ENCODE measurements at places on chromosomes 16 and 17.

GRCh38 chr17:77725846-77726245 is 232.7 kb upstream of the TNRC6C start:
- no peak for DNase-seq

GRCh38 chr16:23362460-23363317 is 60.6 kb downstream of the SCNN1B start:
- no peak for DNase-seq

- peak; percentile 93 for DNase-seq
Measured at GRCh38 chr17:82287868-82288801, 14.6 kb upstream of the CSNK1D start.

- DNase-seq, result no peak
Measured at GRCh38 chr17:63975541-63976092, 2.9 kb upstream of the SCN4A start.

GRCh38 chr16:84144209-84144858 is 643 bp downstream of the HSDL1 start:
- peak; percentile 50 for DNase-seq

GRCh38 chr16:2284001-2284770 is 16.3 kb upstream of the RNPS1 start:
- no peak for DNase-seq

GRCh38 chr16:2043667-2044451 is 3.8 kb downstream of the NTHL1 start:
- no peak for DNase-seq

GRCh38 chr17:76272541-76273444 is 7.6 kb downstream of the UBALD2 start:
- no peak for DNase-seq

DNA sequence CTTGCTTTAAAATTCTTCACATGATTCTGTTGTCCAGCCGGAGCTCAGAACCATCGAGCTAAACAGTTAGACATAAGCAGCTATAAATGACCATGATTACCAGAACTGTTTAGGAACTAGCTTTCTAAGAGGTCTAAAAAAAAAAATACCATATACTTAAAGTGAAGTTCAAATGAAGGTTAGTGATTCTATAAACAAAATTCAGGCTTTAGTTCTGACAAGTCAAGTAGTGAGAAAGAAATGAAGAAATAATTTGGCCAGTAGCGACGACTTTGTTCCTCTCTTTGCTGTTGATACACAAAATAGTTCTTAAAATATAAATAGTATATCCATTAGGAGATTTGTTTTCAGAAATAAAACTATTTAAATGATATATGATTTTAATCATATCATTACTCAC is 27.7 kb downstream of the ABCA8 start:
- DNase-seq, result no peak

GRCh38 chr17:35745246-35745645 is 7.8 kb downstream of the GAS2L2 start:
- DNase-seq, result no peak

- no peak for DNase-seq
Measured at GRCh38 chr16:35187665-35188225, 1728.3 kb downstream of the TP53TG3F start.

DNA sequence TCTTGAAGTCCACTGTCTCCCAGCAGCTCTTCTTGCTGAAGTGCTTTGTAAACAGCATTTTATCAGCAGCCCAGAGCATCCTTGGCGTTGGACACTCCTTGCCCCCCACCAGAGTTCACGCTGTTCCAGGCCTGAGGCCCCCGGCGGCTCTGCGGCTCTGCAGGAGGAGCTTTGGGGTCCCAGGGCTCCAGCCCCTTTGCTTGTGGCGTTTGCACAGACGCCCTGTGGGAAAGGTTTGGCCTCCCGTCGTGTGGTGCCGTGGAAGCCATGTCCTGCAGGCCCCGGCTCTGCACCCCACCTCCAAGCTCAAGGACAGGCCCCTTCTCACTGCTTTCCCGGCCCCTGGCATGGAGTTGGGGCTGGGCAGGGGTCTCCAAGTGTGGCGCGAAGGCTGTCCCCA is 14.1 kb downstream of the METRNL start:
- DNase-seq, result no peak

DNA sequence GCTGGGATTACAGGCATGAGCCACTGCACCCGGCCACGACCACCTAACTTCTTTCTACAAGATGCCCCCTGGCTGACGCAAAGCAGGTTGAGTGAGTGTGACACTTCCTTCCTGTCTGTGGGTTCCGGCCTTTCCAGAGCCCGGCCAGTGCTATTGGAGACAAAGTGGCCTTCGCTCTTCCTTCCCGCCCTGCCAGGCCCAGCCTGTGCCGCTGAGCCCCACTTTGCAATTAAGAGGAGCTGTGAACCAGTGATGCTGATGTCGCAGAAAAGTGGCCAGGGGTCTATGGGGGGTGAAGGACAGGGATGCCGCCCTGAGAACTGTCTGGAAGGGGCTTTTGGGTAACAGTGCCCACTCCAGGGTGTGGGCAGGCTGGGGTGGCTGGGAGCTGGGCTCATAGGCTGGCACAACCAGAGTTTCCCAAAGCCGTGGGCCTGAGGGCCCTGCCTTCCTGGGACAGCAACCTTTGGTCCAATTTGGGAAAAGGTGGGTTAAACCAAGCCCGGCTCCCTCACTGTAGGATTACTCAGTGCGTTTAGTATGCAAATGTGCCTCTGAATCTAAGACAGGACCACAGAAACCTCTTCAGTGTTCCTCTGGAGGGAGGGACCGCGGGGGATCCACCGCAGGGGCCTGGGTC is 174.9 kb downstream of the SEC14L1 start:
- DNase-seq, result peak; percentile 62

All from ELR (cell line).